Naive thymus-derived CD4-positive, alpha-beta T cell (primary cell): ENCODE measurements at places on chromosomes 1 and 21. TPM values are rescaled to one million over a fixed set of nuclear protein-coding genes. Genes with fewer than 3 reads are reported as not detected.

- H3K36me3 ChIP-seq, result no peaks in the 10 kb centered on the region
- no peak overlapping the region for H3K27ac ChIP-seq
- no peaks in the 10 kb centered on the region for H3K27me3 ChIP-seq
- no peak overlapping the region for H3K4me3 ChIP-seq
- DNase-seq, result no peak
Observed at GRCh38 chr1:235391874-235392273, 24.6 kb downstream of the TBCE start.

DNA sequence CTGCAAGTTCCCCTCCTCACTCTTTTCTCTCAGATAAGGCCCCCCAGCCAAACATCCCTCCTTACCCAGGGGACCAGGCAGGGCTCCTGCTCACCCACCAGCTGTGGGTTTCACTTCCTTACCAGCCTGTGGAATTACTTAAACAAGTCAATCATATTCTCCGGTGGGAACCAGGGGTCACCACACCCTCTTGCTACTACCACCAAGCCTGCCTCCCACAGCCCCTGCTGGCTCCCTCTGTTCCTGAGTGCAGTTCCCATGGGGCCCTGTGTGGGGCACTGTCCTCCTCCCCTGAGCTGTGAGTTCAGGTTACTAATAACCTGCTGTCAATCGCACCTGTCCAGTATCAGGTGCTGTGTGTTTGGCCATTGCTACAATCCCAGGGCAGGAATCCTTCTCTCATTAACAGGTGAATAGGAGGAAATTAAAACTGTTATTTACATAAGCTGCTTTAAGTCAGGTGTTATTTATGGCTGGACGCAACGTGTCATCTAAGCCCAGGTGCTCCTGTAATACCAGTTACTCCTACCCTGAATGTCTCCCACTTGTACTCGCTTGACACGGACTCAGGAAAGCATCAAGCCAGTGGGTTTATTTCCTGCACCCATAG is 53.1 kb upstream of the LBR start:
- H3K27me3 ChIP-seq, result no peaks in the 10 kb centered on the region
- H3K4me3 ChIP-seq, result no peak overlapping the region

DNA sequence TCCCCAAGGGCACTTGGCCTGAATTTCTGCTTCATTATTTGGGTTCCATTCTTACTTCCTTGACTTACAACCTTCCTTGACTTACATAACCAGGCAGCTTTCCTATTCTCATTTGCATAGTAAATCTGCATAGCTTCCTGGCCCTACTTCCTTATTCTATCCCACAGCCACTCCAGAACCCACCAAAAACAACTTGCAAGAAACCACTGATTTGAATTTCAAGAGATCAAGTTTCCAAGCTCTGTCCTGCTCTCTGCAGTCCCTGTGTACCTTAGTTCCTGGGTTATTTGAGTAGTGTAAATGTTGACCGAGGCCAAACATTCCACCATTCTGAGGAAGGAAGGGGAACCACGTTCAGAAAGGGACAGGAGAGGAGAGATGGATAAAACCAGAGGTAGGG is 603.3 kb downstream of the PTPRC start:
- H3K27ac ChIP-seq, result no peak overlapping the region
- H3K36me3 ChIP-seq, result no peaks in the 10 kb centered on the region
- H3K4me3 ChIP-seq, result no peak overlapping the region
- no peaks in the 10 kb centered on the region for H3K4me1 ChIP-seq

DNA sequence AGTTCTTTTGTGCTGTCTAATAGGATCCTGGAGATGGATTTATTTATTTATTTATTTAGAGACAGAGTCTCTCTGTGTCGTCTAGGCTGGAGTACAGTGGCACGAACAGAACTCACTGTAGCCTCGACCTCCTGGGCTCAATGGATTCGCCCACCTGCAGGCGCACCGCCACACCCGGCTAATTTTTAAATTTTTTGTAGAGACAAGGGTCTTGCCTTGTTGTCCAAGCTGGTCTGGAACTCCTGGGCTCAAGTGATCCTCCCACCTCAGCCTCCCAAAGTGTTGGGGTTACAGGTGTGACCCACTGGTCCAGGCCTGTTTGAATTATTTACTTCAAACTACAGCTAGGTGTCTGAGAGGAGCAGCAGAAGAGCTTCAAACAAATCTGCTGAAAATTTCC is 9.6 kb upstream of the SPEN start:
- H3K4me3 ChIP-seq, result no peak overlapping the region
- H3K27ac ChIP-seq, result no peak overlapping the region
- H3K27me3 ChIP-seq, result no peaks in the 10 kb centered on the region
- H3K36me3 ChIP-seq, result peaks cover 7% of the 10 kb centered on the region
- DNase-seq, result no peak

DNA sequence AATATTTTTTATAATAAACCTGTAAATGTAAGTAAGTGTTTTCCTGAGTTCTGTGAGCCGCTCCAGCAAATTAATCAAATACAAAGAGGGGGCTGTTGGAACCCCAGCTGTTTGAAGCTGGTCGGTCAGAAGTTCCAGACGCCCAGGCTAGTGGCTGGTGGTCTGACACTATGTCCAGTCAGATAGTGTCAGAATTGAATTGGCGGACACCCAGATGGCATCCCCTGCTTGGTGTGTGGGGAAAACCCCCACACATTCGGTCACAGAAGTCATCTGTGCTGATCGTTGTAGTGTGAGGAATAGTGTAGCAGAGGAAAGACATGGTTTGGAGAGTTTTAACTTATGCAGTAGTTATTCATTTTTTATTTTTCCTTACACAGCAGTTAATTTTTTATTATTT is 32.4 kb downstream of the TBCE start:
- no peak overlapping the region for H3K4me3 ChIP-seq
- no peak for DNase-seq
- peaks cover 7% of the 10 kb centered on the region for H3K36me3 ChIP-seq
- H3K27ac ChIP-seq, result no peak overlapping the region
- H3K4me1 ChIP-seq, result no peaks in the 10 kb centered on the region
- no peaks in the 10 kb centered on the region for H3K27me3 ChIP-seq

- no peak for DNase-seq
- peaks cover 4% of the 10 kb centered on the region for H3K4me1 ChIP-seq
- H3K36me3 ChIP-seq, result no peaks in the 10 kb centered on the region
- H3K27me3 ChIP-seq, result peaks cover under 1% of the 10 kb centered on the region
- no peak overlapping the region for H3K27ac ChIP-seq
Observed at GRCh38 chr1:41357451-41358101, 3.7 kb upstream of the FOXO6 start.

DNA sequence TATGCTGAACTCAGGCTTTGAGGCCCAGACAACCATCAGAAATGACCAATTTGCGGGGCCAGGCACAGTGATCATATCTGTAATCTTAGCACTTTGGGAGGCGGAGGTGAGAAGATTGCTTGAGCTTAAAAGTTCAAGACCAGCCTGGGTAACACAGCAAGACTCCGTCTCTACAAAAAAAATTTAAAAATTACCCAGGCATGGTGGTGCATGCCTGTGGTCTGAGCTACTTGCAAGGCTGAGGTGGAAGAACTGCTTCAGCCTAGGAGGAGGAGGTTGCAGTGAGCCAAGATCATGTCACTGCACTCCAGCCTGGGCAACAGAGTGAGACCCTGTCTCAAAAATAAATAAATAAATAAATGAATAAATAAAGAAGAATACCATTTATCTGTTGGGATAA is 156.5 kb downstream of the EIF4G3 start:
- H3K36me3 ChIP-seq, result no peaks in the 10 kb centered on the region
- no peak overlapping the region for H3K27ac ChIP-seq
- H3K4me3 ChIP-seq, result no peak overlapping the region
- peaks cover 11% of the 10 kb centered on the region for H3K4me1 ChIP-seq

GRCh38 chr1:16719571-16720350 is 20.6 kb upstream of the RNU1-4 start:
- H3K4me3 ChIP-seq, result no peak overlapping the region
- no peak for DNase-seq
- no peaks in the 10 kb centered on the region for H3K36me3 ChIP-seq

DNA sequence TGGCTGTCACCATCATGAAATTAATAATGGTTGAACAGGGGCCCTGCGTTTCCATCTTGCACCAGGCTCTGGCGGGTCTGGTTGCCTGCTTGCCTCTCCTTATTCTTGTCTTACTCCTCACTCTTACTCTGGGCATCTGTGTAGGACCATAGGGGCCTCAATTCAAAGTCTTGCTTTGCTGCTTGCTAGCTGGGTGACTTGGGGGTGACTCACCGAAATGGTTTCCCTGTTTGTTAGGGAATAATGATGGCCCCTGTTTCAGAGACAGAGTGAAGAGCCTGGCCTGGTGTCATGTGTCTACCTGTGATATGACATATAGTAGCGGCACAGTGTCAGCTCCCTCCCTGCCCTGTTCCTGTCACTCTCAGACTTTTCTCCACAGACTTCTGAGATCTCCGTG is 24.6 kb downstream of the KCNC4 start:
- DNase-seq, result no peak
- H3K4me3 ChIP-seq, result no peak overlapping the region
- H3K27ac ChIP-seq, result no peak overlapping the region
- H3K36me3 ChIP-seq, result no peaks in the 10 kb centered on the region
- no peaks in the 10 kb centered on the region for H3K4me1 ChIP-seq

DNA sequence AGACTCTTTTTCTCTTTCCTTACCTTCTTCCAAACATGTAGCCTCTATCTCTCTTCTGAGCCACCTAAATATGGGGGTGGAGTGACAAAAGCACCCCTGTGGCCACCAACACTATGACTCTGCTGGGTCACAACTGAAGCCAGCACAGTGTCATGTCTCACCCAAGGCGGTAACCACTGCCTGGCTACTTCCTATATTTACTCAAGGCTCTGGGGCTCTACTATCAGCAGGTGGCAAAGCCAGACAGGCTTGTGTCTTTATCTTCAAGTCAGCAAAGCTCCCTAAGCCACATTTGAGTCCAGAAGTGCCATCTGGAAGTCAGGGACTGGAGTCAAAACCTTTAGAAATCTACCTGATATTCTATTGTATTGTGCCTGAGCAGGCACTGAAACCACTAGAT is 1515.2 kb downstream of the PLA2G4A start:
- H3K27ac ChIP-seq, result no peak overlapping the region
- H3K4me1 ChIP-seq, result no peaks in the 10 kb centered on the region
- no peaks in the 10 kb centered on the region for H3K36me3 ChIP-seq
- no peak overlapping the region for H3K4me3 ChIP-seq

- no peak overlapping the region for H3K27ac ChIP-seq
- DNase-seq, result no peak
- no peak overlapping the region for H3K4me3 ChIP-seq
- H3K27me3 ChIP-seq, result no peaks in the 10 kb centered on the region
- H3K36me3 ChIP-seq, result no peaks in the 10 kb centered on the region
Observed at GRCh38 chr1:176863613-176864012, 300.9 kb downstream of the ASTN1 start.

GRCh38 chr1:63866084-63866483 is 92.3 kb downstream of the ROR1 start:
- H3K36me3 ChIP-seq, result no peaks in the 10 kb centered on the region
- no peak overlapping the region for H3K4me3 ChIP-seq
- H3K27ac ChIP-seq, result no peak overlapping the region
- no peaks in the 10 kb centered on the region for H3K4me1 ChIP-seq

- H3K27ac ChIP-seq, result peak overlapping the region; percentile 89
- peak overlapping the region; percentile 94 for H3K4me3 ChIP-seq
- peak; percentile 68 for DNase-seq
- peaks cover 23% of the 10 kb centered on the region for H3K4me1 ChIP-seq
Observed at GRCh38 chr1:153945131-153945794, 1.3 kb downstream of the DENND4B start.

DNA sequence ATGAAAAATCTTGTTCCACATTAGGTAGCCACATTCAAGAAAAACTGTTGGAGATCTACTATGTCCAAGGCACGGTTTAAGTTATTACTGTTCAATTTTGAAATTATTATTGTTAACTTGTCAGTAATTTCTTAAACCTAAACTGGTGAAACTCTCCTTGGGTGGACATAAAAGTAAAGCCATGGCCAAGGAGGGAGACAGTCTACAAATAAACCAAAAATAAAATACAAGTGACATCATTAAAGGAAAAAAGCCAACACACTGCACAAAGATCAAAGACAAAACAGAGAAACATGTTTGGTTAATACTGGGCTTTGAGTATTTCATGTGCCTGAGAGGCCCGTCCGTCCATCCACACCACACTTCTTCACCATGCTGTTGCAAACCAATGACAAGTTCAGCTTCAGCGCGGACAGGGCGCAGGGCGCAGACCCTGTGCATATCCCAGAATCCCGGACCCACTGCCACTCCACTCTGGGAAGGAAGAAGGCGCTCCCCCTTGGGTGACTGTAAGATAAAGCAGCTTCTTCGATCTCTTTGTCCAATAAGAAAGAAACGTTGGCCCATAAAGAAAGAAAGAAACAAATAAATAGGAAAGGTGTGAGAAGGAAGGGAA is 918 bp upstream of the RASAL2 start:
- peaks cover 17% of the 10 kb centered on the region for H3K27me3 ChIP-seq
- no peak overlapping the region for H3K4me3 ChIP-seq
- no peaks in the 10 kb centered on the region for H3K4me1 ChIP-seq
- no peak overlapping the region for H3K27ac ChIP-seq
- no peaks in the 10 kb centered on the region for H3K36me3 ChIP-seq

GRCh38 chr1:20058531-20058930 is 11.5 kb upstream of the PLA2G5 start:
- H3K27me3 ChIP-seq, result no peaks in the 10 kb centered on the region
- no peak overlapping the region for H3K4me3 ChIP-seq
- H3K4me1 ChIP-seq, result peaks cover 28% of the 10 kb centered on the region

GRCh38 chr1:77025599-77025998 is 158.3 kb downstream of the ST6GALNAC5 start:
- no peak overlapping the region for H3K27ac ChIP-seq
- no peaks in the 10 kb centered on the region for H3K36me3 ChIP-seq
- DNase-seq, result no peak
- no peaks in the 10 kb centered on the region for H3K4me1 ChIP-seq
- H3K27me3 ChIP-seq, result no peaks in the 10 kb centered on the region
- no peak overlapping the region for H3K4me3 ChIP-seq

GRCh38 chr1:235712812-235713211 is 63.2 kb upstream of the GNG4 start:
- H3K4me3 ChIP-seq, result no peak overlapping the region
- peaks cover 5% of the 10 kb centered on the region for H3K36me3 ChIP-seq
- no peak overlapping the region for H3K27ac ChIP-seq

DNA sequence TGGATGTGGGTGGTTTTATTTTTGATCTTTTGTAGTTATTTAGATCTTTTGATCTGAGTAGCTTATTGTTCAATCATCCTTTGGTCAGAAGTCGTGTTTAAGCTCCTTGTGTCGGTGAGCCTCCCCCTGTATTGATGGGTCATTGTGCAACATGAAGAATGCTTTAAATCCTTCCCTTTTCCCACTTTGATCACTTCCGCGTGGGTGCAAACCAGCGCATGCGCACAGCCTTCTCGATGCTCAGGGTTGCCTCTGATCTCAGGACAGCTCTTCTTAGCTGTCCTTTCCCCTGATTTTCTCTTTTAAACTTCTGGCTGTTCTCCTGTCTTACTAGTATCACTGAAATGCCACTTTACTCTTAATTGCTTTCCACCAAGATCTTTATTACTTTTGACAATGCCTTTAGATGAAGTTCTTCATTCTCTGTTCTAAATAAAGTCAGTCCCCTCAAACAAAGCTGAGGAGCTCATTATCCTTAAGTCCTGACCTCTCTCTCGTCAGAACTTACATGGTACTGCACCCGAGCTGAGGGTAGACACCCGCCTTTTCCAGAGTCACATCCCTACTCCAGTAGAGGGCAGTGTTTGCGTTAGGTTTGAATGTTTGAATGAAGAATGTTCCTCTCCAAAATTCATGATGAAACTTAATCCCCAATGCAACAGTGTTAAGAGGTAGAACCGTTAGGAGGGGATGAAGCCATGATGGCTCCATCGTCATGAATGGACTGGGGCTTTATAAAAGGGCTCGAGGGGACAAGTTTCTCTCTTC is 547.9 kb upstream of the TMPRSS15 start:
- H3K36me3 ChIP-seq, result no peaks in the 10 kb centered on the region
- no peak overlapping the region for H3K27ac ChIP-seq
- no peak overlapping the region for H3K4me3 ChIP-seq
- DNase-seq, result no peak
- H3K4me1 ChIP-seq, result no peaks in the 10 kb centered on the region

Gene MMEL1
- total RNA-seq, result 3.7 TPM

Gene EXO1
- 1.0 TPM for total RNA-seq

Gene TRIM17
- 1.00 TPM for total RNA-seq

Gene CENPF
- 4.1 TPM for total RNA-seq

Gene KCNJ6
- total RNA-seq, result not detected

Gene BCAN
- not detected for total RNA-seq
